SK-N-SH treated with all-trans-retinoic acid at 6 μM for 48 hours (cell line): ENCODE measurements at places on chromosomes 3 and 15.

DNA sequence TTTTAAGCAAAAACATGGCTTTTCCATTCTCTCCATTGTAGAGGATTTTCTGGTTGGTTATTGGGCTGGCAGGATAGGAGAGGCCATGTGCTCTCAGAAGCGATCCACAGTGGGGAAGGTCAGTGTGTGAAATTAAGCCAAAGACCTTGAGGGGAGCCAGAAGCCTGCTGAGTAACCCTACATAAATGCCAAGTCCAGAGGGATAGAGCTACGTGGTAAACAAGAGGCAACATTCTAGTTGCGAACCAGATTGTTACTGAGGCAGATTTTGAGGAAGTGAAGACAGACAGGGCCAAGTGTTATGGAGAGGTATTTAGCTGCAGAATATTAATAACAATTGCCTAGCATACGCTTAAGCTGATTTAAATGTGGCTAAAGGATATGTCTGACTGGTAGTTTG lies 592.8 kb upstream of the GBE1 start:
- ATAC-seq: no peak

- no peak for ATAC-seq
Measured at GRCh38 chr3:52364322-52365035, 48.4 kb downstream of the DNAH1 start.

GRCh38 chr3:3586336-3586735 lies 212.9 kb upstream of the LRRN1 start:
- ATAC-seq: no peak

- ATAC-seq: no peak
Measured at GRCh38 chr15:81955382-81956062, 90.3 kb downstream of the MEX3B start.

DNA sequence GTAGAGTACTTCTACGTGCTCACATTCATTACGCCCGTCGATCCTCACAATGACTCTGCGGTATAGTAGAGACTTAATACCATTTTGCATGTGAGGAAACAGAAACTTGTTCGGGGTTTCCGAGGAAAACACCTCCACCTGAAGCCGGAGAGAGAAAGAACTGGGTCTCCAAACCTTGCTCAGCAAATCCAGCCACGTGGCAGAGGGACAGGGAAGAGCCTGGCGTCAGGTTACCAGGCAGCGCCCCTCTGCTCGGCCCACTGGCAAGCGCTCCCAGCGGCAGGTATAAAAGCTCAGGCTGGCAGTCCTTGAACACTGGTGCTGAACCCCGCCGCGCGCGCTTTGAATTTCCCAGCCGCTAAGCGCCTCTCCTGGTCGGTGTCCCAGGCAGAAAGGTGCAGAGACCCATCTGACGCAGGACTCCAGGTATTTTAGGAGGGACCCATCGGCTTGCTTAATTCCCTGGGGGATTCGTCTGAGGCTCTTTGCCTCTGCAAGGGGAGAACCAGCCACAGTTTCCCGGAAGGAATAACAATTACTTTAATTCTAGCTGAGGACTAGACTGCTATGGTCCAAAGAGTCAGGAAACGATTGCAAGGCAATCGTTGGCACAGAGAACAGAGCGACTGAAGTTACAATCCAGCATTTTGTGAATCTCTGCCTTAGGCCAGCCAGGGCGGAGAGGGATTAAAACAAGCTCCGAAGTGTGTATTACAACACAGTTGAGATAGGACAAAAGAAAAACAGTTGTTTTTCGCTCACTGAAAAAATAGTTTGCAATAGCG lies at the start of gene C2CD4A:
Gene C2CD4A (plus strand): TSS at position 315 of the 785 bp plus-strand sequence. CDS start 637 bp downstream, outside the sequence.
- no peak for ATAC-seq

DNA sequence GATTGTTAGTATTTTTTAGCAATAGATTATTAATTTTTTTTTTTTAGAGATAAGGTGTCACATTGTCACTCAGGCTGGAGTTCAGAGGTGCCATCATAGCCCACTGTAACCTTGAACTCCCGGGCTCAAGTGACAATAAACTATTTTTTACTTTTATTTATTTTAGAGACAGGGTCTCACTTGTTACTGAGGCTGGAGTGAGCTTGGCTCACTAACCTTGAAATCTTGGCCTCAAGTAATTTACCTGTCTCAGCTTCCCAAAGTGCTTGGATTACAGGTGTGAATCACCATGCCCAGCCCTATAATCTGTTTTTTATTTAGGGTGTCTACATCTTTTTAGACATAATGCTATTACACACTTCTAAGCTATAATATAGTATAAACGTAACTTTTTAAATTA lies 7.9 kb upstream of the ARPP19 start:
- ATAC-seq: no peak

DNA sequence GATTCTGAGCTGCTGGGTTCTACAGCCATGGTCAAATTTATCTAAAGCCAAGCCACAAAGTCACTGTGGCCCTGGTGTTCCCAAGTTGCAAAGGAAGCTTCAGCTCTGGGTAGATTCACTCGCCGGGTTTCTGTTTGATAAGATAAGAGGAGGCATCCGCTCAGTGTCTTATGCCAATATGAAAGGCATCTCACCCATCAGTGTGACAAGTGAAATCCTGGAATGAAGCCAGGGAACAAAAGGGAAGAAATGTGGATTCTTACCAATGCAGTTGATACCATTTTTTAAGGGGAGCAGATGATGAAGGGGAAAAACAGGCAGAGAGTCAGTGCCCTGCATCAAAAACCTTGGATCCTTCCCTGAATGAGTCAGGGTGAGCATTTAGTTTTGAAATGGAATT lies 2.8 kb upstream of the CPNE4 start:
- no peak for ATAC-seq

DNA sequence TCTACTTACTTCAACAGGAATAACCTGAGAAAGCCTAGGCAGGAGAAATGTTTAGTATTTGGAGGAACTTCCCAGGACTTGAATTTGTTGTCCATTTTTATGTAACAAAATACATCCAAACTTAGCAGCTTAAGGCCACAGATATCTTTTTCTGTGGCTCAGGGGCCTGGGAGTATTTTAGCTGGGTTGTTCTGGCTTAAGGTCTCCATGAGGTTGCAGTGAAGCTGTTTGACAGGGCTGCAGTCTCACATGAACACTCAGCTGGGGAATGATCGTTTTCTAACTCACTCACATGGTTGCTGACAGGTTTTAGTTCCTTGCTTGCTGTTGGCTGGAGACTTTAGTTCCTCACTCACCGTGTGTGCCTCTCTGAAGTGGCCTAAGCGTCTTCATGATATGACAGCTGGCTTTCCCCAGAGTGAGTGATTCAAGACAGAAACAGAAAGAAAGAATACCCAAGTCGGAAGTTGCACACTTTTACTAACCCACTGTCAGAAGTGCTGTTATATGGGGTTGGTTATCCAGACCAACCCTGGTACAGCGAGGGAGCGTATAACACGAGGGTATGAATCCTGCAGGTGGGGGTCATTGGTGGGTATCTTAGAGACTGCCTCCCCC lies 229.7 kb upstream of the TBL1XR1 start:
- ATAC-seq: no peak

DNA sequence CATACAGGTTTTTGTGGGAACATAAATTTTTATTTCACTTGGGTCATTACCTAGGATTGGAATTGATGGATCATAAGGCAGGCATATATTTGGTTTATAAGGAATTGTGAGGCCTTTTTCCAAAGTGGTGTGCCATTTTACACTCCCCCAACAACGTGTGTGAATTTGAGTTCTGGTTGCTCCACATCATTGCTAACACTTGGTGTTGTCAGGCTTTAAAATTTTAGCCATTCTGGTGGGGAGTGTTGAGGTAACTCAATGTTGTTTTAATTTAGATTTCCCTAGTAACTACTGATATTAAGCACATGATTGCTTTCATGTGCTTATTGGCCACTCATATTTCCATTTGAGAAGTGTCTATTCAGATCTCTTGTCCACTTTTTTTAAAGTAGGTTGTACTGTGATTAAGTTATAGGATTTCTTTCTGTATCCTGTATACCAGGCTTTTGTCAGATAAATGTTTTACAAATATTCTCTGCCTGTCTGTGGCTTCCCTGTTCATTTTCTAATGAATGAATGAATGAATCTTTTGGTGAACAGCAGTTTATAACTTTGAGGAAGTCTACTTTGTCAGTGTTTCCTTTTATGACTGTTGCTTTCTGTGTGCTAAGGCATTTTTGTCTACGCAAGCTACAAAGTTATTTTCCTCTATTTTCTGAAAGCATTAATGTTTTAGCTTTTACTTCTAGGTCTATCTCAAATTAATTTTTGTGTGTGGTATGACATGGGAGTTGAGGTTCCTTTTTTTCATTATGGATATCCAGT lies 17.9 kb upstream of the NR2C2 start:
- no peak for ATAC-seq

DNA sequence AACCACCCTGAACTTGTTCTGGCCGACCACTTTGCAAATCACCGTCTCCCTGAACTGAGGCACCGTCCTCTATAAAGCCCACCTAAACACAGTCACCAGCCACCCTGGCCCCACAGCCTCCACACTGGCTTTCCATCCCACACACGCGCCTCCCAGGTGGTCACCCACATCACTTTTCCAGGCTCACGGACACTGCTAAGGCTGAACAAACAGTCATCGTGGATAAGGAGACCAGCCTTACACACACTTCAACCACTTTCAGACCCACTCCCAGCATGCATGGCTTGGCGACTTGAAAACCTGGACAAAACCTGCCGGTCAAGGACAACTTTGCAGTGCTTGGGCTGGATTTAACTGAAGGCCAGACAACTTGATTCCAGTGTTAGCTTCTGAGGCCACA lies 8.4 kb downstream of the CHSY1 start:
- no peak for ATAC-seq
